ENCODE measurements at places on chromosomes 12 and 14.

GRCh38 chr12:117671734-117672133, 297.1 kb downstream of the KSR2 start:
- DNase-seq: peak; percentile 32

- no peak for DNase-seq
These were observed 23.1 kb upstream of the CIPC start for GRCh38 chr14:77074969-77075368.

DNA sequence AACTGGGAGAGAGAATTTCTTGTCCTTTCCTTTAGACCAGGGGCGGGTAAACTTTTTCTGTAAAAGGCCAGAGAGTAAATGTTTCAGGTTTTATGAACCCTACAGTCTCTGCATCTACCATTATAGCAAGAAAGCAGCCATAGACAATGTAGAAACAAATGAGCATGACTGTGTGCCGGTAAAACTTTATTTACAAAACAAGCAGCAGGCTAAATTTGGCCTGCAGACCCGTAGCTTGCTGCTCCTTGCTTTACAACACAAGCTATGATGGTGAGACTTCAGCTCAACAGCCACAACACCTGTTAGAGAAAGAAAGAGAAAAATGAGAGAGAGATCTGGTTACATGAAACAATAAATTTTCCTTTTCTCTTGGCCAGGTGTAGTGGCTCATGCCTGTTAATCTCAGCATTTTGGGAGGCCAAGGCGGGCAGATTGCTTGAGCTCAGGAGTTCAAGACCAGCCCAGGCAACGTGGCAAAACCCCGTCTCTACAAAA, 4.2 kb upstream of the CDC42BPB start:
- no peak for DNase-seq

DNA sequence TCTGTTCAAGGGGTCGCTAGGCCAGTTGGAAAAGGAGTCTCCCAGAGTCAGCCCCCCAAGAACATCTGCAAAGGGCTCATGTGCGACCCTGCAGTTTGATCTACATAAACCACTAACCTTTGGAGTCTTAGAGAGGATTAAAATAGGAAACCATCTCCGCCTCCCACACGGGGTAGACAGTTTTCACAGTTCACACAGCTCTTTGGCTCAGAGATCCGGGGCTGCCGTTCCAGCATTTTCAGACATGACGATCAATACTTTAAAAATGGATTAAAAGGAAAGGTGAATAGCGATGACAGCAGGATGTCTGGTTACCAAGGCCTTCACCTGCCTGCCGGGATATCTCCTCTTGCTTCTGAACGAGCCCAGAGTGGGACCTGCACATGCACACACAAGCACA, 59.8 kb upstream of the BCL11B start:
- DNase-seq: no peak

DNA sequence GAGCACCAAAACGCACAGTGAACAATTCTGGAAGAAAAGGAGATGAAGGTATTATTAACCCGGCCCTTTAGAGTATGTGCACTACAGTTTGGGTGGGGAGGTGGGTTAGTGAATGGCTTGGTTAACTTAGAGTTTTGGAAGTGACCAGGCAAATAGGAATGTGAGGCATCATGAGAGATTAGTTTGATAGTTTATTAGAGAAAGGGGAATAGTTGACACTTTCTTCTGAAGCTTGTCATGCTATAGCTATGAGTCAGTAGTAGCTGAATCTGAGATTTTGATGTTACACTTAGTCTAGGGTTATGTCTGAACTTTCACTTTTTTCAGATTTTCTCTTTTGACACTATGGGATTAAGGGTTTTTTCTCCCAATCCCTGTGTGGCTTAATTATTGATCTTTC, 567.2 kb downstream of the SNAPC1 start:
- peak; percentile 7 for DNase-seq

- no peak for DNase-seq
These were observed 390.7 kb downstream of the SYT1 start for GRCh38 chr12:79255288-79255687.

DNA sequence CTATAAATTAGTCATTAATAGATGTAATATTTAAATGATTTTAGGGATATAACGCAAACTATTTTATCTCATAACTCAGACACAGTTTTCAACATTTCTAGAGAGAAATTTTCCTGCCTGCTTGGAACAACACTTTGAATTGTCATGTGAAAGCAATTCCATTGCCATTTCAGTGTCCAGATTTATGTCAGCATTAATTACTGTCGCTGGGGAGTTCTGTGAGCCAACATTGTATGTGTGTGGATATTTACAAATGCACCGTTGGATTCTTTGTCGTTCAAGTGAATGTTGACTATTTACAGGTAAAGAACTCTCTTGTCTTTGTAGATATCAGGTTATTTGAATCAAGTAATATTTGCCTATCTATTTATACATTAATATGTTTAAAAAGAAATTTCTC, 465.3 kb upstream of the RGS6 start:
- DNase-seq: no peak

DNA sequence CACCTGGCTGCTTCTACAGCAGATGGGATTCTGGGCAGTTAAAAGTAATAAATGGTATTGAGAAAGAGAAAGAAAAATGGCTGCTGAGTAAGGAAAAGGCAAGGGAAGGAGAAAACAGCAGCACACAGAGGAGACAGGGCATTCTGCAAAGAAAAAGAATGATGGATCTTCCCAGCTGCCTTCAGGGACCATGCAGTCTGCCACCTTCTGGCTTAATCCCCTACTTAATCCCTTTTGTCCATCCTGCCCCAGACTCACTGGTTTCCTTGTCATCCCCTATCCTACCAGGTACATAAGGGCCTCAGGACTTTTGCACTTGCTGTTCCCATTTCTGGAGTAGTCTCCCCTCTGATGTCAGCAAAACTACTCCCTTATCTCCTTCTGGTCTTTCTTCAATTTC, 107.6 kb downstream of the GAS2L3 start:
- DNase-seq: no peak

- peak; percentile 73 for DNase-seq
These were observed 2.2 kb downstream of the KRT80 start for GRCh38 chr12:52189376-52190174.

GRCh38 chr14:71579331-71579730, 352.9 kb upstream of the RGS6 start:
- no peak for DNase-seq

GRCh38 chr12:3527181-3527580, 36.2 kb downstream of the PRMT8 start:
- peak; percentile 10 for DNase-seq

DNA sequence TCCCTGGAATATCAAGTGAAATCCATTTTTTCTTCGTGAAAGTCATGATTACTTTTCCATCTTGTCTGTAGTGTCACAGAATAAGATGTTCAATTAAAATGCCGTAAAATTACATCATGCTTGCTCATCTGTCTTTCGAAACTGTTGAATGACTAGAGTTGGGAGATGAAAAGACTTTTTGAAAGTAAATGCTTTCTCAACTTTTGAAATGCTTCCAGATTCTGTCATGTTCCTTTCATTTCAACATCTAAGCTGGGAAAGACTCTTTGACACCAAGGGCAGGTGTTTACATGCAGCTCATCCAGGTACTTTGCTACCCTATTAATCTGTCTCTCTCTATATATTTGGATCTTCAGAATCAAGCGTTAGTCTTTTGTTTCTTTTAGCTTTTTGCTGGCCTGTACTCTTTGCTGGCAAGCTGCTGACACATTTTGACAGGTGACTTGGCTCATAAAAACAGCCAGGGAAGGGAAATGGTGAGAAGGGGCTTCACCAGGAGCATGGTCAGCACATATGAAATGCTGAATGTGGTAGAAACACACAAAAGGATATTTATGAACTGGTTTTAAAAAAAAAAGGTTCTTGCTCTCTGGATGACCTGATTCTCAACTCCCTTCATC, 77.0 kb upstream of the METAP2 start:
- no peak for DNase-seq

DNA sequence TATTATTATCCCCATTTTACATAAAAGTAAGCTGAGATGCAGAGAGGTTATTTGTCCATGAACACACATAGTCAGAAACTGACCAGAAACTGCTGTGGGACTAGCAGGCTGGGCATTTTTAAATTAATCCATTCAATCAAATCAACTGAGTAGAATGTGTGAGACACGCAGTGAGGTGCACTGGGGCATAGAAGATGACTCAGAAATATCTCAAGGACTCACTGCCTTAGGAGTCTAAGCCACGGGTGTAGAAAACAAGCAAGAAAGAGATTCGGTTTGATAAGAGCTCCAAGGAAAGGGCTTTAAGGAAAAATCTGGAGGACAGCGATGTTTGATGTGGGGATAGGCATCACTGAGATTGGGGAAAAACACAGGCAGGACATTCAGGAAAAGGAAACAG, 127.8 kb downstream of the ANO2 start:
- no peak for DNase-seq

DNA sequence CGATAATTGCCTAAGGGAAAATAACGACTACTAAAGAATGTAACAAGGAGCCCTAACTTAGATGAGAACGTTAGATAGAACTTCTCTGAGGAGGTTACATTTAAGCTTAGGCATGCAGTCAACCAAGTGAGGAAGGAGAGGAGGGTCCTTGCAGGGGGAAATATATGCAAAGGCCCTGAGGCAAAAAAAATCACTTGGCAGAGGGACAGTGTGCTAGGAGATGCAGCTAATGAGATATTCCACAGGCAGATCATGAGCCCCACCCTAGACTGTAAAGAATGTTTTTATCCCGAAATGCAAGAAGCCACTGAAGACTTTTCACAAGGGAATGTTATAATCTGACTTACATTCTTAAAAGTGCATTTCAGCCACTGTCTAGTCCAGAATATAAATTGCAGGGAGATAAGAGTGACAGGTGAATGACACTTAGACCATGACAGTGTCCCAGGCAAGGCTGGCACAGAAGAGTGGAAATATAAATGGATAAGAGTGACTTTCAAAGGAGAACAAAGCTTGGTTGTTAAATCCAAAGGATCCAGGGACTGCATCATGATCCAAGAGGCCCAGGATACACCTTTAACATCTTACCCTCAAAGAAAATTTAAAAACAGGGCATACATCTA, 61.0 kb downstream of the PPM1H start:
- no peak for DNase-seq

GRCh38 chr14:48665077-48665784, 920.9 kb downstream of the RPS29 start:
- no peak for DNase-seq

GRCh38 chr14:102911541-102911951, 10.9 kb upstream of the AMN start:
- no peak for DNase-seq

GRCh38 chr14:44108601-44109000, 398.5 kb downstream of the FSCB start:
- no peak for DNase-seq

DNA sequence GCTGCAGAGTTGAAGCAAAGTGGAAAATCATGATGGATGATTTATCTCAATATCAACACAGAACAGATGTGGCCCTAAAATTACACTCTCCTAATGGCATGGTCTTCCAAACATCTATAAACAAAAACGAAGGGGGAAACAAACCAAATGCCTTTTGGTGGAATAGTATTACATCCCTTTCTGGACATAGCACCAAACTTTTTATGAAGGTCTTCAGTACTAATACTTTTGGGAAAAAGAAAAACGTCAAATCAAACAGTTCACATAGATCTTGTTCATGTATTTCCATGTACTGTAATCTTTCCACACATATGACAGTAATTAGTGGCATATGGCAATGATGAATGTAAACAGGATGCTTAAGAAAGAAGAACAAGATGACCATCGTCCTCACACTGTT, 22.9 kb upstream of the ANAPC7 start:
- DNase-seq: no peak

DNA sequence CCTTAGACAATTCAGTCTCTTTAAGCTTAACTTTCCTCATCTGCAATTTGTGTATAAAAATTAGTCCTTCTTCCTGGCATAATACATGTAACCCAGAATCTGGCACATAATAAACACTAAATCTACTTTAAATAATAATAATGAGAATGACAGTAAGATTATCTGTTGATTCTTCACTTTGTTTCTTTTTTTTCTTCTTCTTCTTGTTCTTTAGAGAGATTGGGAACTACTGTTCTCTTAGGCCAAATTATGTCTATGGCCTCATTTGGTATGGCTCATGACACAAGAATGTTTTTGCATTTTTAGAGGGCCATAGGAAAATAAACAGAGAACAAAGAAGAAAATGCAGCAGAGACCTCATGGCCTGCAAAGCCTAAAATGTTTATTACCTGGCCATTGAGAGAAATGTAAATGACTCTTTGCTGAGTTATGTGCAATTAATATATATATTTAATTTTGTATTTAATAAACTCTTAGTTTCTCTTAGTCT, 275.8 kb downstream of the SLC6A15 start:
- DNase-seq: no peak

DNA sequence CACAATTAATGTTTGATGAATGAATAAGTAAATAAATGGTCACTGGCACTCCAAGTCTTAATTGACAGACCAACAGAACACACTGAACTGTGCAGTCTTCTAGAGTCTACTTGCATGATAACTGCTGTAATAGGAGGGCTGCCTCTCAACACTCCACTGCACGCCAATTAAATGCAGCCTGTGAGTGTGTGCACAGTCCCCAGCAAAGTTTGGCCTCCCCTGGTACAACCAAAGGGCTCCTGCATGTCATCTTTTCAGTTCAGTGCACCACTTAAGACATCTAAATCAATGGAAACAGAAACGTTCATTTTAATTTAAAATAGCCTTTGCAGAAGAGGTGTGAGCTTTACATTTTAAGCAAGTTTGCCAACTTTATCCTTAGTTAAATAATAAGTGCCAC, 121.7 kb upstream of the USP15 start:
- no peak for DNase-seq

DNA sequence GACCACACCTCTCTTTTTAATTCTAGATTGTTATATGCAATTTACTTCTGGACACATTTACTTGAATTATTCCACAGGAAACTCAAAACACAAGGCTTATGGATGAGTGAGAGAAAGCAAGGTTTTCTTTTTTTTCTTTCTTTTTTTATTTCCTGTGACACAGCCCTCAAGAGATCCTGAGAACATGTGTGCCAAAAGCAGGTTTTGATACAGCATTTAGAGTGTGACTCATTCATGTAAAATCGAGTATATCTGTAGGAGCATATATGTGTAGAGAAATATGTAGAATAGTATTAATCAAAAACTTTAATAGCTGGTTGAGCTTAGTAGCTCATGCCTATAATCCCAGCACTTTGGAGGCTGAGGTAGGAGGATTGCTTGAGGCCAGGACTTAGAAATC, 4.4 kb upstream of the MAX start:
- no peak for DNase-seq

GRCh38 chr14:92945959-92946846, 23.3 kb downstream of the CHGA start:
- DNase-seq: peak; percentile 74

GRCh38 chr12:72318341-72318740, 46.2 kb downstream of the TRHDE start:
- no peak for DNase-seq

Measured in MG63 (cell line).